Spleen (tissue), 13 donors: ENCODE measurements at places on chromosomes 2 and 18. TPM values are rescaled to one million over a fixed set of nuclear protein-coding genes. Genes with fewer than 3 reads are reported as not detected.

The NTSR2 gene
- total RNA-seq: not detected

DNA sequence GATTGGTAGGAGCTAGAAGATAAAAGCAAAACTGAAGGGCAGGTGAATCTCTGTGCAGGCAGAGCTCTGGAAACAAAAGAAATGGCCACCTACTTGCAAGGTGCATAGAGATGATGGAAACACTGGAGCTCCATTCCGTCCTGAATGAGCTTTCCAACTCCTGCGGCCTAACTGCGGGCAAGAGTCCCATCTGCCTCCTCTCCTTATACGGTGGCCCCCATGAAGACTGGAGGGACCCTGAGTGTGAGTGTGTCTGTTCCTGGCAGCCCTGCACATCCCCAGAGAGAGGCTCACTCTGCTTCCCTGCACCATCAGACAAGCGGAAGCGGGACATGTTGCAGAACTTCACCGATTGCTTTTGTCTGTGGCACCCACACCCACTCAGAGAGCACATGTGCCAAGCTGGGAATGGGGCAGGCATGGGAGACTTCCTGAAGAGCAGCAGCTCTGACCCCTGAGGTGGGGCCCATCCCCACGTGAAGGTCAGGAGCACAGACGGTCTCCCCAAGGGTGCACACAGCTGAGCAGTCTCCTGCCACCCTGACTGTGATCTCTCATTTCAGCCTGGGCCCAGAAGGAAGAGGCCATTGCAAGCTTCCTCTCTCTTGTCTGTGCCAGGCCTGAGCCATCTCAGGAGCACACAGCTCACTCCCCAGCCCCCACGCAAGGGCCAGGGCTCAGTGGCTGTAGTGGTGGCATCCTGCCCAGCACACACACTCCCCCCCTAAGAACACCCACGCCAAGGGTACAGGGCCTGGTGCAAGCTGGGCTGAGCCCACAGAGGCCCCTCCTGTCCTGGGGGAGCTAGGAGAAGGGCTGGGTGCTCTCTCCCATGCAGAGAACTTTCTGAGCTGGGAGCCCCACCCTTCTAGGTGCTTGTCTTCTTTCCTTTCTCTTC is 75.3 kb downstream of the STPG4 start:
- DNase-seq: peak; percentile 73

The KCNG2 gene
- total RNA-seq: 0.17 TPM

The CDK15 gene
- total RNA-seq: not detected

- no peak for DNase-seq
Measured at GRCh38 chr2:173419506-173419905, 64.8 kb downstream of the CDCA7 start.

The APCDD1 gene
- total RNA-seq: 4.4 TPM

DNA sequence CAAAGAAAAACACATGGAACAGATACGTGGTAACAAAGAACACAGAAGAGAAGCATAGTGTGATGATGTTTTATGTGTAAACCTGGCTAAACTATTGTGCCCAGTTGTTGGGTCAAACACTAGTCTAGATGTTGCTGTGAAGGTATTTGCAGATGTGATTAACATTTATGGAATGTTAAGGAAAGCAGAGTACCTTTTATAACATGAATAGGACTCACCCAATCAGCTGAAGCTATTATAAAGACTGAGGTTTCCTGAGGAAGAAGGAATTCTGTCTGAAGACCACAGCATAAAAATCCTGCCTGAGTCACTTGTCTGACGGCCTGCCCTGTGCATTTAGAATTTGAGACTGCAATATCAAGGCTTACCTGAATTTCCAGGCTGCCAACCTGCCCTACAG is 253.1 kb downstream of the DYM start:
- DNase-seq: no peak

GRCh38 chr18:79460481-79461300 is 65.0 kb downstream of the NFATC1 start:
- DNase-seq: no peak

The PARD3B gene
- total RNA-seq: 13.9 TPM

The STPG4 gene
- 0.46 TPM for total RNA-seq

The SKOR2 gene
- not detected for total RNA-seq

GRCh38 chr2:197108758-197109157 is 182.3 kb upstream of the PGAP1 start:
- no peak for DNase-seq

- DNase-seq: no peak
Measured at GRCh38 chr2:183522489-183523266, 398.4 kb downstream of the NUP35 start.

The ATL2 gene
- 91.2 TPM for total RNA-seq

The COPS8 gene
- total RNA-seq: 28.4 TPM

- DNase-seq: no peak
Measured at GRCh38 chr2:45237850-45238542, 228.7 kb upstream of the SIX2 start.
